Stimulated activated CD4-positive, alpha-beta T cell treated with anti-CD3 and anti-CD28 coated beads, Interleukin-2, amount 100 ng/mL, for 4 hours (primary cell): ENCODE measurements at places on chromosomes 2 and 18.

- DNase-seq: no peak
Measured at GRCh38 chr2:165529130-165529529, 59.6 kb downstream of the CSRNP3 start.

GRCh38 chr2:205461169-205461568, 221.1 kb upstream of the NRP2 start:
- no peak for DNase-seq

DNA sequence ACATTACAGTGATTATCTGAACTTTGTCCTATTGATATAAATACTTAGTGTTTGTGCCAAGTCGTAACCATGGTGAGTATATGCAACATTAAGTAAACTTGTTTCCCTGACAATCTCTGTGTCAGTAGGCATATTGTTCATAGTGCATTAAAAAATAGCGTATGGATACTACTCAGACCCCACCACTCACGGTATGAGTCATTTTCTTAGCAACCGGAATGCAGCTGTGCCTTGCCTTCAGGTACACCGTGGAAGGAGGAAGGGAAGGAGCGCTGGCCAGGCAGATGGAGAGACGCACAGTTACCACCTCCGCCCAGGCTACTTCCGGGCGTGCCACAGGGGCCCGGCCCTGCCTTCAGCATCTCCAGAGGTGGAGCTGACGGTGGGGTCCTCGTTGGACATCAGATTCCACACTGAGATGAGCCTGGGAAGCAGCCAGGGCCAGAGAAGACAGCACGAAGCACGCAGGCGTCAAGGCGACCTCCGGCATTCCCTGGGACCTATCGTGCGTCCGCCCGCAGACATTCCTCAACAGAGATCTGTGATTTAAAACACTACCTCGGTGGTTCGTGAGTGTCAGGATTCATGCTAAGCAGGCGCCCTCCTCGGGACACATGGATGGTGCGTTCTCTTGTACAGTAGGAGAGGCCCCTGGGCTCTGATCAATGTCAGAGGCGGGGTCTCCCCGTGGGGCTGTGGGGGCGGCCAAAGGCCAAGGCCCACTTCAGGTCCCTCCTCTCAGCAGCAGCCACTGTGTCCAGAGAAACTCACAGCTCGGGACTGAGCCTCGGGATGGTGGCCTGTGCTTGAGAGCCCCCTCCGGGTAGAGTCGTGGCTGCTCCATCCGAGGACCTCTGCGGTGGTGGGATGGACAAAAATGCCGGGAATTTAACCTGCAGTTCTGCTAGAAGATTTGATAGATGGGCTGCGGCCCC, 82.2 kb upstream of the HDAC4 start:
- no peak for DNase-seq

DNA sequence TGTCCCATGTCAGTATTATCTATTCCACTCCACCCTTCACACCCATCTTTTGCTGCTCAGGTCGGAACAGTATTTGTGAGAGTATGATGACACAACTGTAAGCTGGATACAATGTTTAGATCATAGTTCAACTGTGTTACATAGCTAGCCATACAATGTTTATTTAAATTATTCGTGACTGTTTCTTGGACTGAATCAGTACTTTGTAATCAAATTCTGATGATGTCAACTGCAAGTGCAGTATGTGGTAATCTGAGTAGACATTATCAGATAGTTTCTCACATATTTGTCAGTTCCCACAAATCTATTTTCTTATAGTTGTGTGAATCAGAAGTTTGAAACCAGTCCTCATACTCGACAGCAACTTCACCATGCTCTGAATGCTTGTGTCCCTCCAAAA, 177.6 kb downstream of the ZNF407 start:
- DNase-seq: no peak

DNA sequence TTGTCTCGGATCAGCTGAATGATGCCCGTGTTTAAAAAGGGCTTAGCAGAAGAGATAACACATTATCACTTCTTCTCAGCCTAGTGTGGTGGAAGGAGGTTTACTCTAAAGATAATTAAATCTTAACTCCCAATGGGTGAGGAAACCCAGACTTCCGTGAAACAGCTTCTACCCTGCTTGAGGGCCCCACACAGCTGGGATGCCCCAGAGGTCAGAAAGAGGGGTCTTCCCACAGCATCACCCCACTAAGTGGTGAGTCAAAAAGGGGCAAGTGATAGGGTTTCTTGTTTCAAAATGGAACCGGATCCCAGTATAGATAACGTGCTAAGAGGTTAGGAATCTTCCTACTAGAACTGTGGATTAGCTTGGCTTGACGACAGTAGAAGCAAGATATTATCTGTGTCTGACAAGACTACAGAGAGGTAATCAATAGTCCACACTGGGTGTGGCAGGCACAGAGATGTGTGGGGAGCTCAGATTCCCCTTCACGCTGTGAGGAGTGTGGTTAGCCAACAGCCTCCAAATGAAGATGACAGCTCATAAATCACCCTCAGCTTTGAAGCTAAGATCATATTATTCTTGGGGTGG, 129.6 kb upstream of the COPS8 start:
- DNase-seq: no peak

GRCh38 chr2:239537633-239538356, 137.0 kb upstream of the HDAC4 start:
- no peak for DNase-seq

DNA sequence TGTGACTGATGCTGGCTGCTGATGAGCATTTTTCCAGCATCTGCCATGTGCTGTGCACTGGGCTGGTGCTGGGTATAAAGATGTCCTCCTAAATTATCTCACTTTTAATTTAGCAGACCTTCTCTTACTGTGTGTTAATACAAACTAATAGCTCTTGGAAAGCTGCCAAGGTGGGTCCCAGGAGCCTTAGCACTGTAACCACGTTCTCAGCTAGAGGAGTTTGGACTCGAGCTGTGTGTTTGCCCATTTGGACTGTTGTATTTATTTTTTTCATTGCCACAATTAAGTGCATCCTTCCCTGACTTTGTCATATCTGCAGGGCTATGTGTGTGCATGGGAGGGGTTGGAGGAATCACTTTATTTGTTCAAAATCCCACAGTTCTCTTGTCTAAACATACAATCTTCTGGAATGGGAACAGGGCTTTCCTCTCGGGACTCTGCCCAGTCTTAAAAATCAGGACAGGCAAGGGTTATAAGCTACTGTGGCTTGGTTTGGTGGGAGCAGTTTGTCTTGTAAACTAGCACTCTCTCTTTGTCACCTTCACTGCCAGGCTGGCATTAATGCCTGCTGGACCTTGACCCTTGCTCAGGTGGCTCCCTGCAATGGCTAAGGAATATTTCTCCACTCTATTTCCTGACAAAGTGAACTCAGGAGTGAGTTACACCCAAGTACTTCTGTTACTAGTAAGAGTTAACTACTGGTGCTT, 129.7 kb upstream of the MGAT5 start:
- no peak for DNase-seq

GRCh38 chr2:29423061-29423666, 307.9 kb downstream of the CLIP4 start:
- no peak for DNase-seq

GRCh38 chr18:79776674-79777073, 21.1 kb upstream of the KCNG2 start:
- DNase-seq: no peak

- DNase-seq: no peak
Measured at GRCh38 chr2:31107591-31108300, 30.5 kb downstream of the GALNT14 start.

GRCh38 chr2:171342067-171342413, 91.8 kb downstream of the METTL8 start:
- no peak for DNase-seq

- DNase-seq: no peak
Measured at GRCh38 chr2:95012881-95013550, 12.5 kb upstream of the MAL start.

DNA sequence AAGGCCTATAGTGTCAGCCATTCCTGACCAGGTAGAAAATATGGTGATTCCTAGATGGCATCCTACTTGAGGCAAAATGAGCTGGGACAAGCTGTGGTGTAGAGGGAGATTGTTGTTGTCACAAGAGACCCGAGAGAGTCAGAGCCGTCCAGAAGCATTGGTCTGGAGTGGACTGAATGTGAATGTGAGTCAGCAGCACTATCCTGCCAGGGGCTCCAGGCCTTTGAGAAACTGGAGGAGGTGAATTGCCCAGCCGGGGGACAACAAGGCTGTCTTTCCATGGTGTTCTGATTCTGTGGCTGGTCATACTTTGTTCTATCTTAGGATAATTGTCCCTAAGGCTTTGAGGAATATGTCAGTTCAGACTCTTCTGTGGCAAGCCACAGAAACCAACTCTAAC, 29.4 kb upstream of the EIF2AK3 start:
- DNase-seq: no peak

DNA sequence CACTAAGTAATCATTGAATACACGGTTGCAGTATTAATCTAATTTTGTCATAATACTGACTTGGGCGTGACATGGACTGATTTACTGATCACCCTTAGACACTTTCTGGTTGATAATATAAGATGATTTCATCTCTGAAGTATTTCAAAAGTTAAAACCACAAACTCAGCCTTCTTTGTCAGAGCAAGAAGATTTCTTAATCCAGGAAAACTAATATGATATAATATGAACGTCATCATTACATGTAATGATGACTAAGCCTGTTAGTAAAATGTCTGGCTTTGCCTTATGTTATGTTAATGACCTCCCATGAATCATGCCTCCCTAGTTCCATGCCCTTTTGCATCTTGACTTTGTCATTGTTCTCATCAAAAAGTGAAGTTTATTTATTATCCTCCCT, 1325.0 kb upstream of the CDH2 start:
- DNase-seq: no peak

DNA sequence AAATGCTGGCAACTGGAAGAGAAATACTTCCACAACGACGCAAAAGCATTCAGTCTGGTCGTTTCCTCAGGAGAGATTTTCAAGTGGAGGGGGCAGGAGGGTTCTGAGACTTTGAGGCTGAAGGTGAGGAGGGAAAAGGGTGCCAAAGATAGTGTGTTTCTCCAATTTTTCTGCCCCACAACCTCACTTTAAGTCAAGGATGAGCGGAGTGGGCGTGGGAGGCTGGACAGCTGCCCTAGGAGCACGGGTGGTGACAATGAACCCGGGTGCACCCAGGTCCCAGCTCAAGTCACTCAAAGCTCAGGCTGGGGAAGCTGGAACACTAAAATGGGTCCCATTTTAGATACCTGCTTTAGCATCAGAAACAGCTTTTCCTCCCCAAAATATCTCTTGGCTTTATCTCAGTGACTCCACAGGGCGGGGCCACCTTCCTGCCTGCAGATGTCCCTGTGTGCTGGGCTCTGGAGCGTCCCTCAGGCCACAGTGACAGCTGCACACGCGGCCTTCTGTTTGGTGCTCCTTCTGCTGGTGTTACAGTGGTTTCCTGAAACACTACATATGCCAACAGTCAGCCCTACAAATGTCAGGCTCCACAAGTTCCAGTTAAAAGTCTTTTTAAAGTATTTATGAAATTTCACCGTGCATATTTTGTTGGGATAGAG, 1.4 kb upstream of the MBP start:
- DNase-seq: no peak

DNA sequence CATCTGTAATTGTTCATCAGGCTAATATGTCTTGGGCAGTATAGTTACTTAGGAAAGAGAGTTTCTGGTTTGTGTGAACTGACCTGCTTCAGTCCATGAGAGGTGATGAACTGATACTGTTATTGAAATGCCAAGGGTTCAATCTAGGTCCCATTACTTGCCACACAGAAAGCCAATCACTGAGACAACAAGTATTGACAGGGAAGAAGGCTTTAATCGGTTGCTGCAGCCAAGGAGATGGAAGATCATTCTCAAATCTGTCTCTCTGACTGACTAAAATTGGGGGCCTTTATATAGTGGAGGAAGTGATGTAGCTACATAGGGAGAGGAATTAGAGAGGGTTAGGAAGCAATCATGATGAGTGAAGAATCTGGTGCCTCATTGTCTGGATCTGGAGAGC, 19.9 kb upstream of the FAM98A start:
- no peak for DNase-seq

DNA sequence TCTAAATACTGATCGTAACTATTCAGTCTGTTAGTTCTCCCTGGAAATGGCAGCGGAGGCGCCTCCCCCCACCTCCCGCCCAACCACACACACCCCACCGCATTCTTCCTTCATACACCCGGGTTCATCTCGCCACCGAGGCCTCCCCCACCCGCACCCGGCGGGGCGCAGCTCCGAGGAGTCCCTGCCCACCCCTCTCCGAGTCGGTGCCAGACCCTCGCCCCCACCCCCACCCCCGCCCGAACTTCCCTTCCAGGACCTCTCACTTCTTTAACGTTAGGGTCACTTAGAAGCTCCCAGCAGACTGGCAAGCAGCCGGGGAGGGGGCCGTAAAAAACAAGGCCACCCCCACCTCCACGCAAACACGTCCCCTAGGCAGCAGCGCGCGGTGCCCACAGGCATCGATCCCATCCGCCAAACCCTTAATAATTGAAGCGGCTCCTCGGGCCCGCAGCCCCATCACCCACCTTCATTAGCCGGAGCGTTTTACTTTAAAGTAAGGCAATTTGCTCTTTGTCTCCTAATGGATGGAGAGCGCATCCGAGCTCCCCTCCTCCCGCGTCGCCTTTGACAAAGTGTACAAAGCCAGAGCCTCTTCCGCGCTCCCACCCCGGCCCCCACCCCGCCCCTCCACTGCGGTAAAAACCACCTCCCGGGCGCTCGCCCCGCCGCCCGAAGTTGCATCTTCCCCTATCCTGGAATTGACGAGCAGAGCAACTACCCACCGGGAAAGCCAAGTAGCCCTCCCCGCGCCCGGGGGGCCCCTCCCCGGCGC, 624 bp downstream of the ZNF516 start:
- no peak for DNase-seq

DNA sequence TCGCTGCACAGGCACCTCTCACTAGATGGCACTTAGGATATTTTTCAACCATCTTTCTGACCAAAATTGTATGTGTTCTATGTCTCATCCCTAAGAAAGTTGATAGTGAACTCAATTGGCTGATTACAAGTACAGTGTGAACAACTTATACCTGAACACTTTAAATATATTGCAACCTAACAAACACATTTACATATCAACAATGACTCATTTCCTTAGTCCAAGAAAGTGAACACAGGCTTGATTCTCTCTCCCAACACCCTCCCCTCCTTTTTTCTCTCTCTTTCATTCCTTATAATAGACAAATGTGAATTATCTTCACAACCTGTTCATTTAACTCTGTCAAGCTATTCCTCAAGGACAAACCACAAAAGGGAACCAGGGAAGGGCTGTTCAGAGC, 192.0 kb downstream of the SLC8A1 start:
- DNase-seq: no peak

DNA sequence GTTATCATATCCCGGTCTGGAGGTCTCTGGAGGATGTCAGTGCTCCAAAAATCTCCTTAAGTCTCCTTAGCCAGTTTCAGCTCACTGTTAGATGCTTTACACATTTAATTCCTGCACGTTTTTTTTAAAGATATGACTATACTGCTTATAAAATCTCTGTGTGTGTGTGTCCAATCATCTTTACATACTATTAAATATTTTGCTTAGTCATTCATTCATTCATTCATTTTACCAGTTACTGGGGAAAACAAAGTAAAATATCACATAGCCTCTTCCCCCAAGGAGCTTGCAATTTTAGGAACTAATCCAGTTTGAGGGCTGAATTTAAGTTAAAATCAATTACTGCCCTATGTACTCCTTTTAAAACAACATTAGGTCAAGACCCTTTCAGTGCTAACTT, 293.2 kb upstream of the LYPD1 start:
- no peak for DNase-seq
